ENCODE measurements at places on chromosomes 16 and 17.
A peak's percentile ranks its signal among the peaks of the same experiment; 100 is the strongest.

- no peak for DNase-seq
These were observed 33.0 kb downstream of the LYRM1 start for GRCh38 chr16:20933589-20933988.

DNA sequence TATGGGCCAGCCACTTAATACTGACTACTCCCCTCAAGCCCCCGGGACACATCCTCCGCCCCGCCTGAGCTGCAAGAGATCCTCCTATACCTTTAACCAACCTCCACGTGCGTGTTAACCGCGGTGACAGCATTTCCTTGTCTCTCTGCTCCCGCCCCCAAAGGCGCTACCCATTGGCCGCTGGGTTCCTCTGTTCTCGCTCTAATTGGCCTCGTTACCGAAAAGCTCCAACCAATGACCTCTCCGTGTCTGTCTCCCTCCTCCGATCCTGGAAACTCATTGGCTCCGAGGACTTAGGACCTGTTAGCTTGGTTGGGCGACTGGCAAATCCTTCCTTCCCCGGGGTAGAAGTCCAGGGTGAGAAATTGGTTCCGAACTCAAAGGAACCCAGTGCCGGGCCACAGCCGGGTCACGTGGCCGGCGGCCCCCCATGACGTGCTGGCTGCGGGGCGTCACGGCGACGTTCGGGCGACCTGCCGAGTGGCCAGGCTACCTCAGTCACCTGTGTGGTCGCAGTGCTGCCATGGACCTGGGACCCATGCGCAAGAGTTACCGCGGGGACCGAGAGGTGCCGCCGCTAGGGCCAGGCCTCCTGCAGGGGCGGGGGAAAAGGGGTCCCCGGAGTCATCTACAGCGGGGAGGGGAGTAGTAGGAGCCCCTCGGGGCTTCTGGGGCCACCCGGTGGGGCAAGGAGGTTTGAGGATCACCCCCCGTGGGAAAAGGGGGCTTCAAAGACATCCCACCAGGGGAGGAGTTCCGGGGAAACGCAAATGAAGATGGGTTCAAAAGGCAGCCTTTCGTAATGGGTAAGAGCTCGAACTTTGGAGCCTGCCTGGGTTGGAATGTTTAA lies at the start of gene PNPO:
Gene PNPO (plus strand): TSS at position 326 of the 850 bp plus-strand sequence. CDS start 105 bp downstream, at position 431.
- DNase-seq: peak; percentile 99

DNA sequence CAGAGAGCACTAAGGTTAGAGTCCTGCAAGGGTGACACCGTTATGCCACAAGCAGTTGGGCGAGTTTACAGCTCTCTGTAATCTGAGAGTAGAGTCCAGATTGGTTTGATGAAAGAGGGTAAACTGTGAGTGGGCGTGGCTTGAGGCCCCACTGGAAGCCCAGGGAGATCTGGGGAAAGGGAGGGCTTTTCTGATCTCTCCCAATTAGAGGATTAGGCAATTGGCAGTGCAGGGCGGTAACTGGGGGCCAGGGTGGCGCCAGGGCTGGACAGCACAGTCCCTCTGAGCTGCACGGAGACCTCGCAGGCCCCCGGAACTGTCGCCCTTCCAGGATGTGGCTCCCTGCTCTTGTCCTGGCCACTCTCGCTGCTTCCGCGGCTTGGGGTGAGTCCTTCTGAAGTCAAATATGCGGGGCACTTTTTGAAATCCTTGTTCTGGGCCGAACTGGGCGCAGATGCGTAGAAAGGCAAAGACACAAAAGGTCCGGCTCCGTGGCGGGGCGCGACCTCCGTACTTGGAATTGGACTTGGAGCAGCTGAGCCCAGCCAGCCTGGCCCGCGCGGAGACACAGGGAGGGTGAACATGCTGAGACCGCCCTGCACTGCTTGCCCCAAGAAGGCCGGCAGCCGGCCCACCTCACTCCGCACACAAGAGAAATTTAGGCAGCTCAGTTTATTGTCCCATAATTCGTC lies 72.4 kb downstream of the CES1 start:
- DNase-seq: no peak

GRCh38 chr16:9351440-9351839 lies 260.0 kb downstream of the HAPSTR1 start:
- no peak for DNase-seq

All from COLO829 (cell line).